Fibroblast of skin of right quadriceps (primary cell): ENCODE measurements at places on chromosomes 6 and 20.

- DNase-seq, result no peak
Observed at GRCh38 chr6:15989397-15989796, 139.5 kb upstream of the MYLIP start.

DNA sequence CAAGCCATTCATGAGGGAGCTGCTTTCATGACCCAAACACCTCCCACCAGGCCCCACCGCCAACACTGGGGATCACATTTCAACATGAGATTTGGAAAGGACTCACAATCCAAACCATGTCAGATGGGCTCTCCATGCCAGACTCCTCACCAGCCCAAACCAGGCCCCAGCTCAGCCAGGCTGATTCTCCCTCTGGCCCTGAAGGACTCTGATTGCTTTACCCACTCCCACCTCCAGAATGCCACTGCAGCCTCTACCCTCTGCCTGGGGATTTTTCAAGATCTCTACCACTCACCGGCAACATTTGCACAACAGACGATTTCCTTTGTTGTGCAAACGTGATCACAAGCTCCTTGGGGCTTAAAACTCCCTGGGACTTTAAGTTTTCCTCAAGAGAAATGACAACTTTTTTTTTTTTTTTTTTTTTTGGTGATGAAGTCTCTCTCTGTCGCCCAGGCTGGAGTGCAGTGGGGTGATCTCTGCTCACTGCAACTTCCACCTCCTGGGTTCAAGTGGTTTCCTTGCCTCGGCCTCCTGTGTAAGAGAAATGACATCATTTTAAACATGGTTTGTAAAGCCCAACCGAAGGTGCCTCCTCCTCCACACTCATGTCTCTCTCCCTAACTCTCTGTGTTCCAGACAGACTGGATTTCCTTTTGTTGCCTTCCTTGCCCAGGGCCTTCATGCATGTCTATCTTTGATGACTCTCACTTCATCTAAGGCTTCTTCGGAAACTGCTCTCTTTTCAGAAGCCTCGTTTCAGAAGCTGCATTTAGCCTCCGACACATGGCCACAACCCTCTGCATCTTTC is 147.0 kb downstream of the CDH26 start:
- no peak for DNase-seq

DNA sequence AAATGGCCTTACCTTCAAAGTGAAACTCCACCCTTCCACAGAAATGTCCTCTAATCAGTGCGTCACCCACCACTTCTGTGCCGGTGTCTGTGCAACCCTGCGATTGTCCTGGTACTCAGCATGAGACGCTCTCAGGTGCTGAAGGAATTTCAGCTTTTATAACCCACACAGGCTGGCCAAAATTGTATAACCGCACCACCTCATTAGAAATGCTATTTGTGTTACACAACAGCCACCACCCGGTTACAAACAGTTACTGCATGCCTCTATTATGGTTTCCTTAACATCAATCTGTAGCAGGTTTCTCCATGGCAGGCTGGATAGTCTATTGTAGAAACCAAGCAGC is 51.5 kb downstream of the SLC23A2 start:
- DNase-seq, result no peak

GRCh38 chr6:166307082-166308032 is 835 bp downstream of the PRR18 start:
- no peak for DNase-seq

GRCh38 chr6:137176729-137177128 is 3.3 kb upstream of the IL22RA2 start:
- DNase-seq, result no peak

DNA sequence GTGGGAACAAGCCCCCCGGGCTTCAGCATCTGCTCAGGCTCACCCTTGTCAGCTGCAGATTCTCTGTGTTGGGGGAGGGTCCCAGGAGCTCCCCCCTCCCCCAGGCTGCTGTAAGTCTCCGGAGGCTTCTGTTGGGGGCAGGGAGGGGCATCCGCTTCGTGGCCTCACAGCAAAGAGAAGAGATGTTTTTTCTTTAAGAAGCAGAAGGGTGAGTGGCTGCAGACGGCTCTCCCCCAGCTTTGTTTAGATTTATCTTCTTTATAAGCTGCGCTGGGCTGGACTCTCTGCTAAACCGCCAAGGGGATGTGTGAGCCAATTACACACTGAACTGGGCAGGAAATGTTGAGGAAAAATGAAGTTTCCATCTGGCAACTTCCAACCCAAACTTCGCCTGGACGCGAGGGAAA is 48.7 kb upstream of the GATA5 start:
- no peak for DNase-seq

DNA sequence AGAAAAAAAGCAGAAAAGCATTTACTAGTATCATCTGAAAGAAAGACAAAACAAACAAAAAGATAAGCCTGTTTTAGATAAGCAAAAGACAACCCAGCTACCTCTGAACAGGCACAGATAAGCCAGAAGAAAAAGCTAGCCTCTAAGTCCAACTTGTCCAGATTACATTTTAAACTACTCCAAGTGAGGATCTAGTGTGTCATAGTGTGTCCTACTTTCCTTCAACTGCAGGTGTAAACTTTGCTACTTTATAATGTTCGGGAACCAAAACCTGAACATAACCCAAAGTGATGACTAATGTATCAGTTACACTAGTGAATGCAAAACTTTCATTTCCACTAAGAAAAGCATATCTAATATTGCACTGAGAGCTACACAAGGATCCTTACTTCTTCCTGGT is 19.5 kb downstream of the ADNP start:
- DNase-seq, result no peak

GRCh38 chr20:3014179-3014578 is 29.2 kb upstream of the GNRH2 start:
- no peak for DNase-seq

GRCh38 chr6:79038061-79038460 is 40.0 kb downstream of the PHIP start:
- no peak for DNase-seq
